ENCODE measurements at places on chromosomes 4 and X.

DNA sequence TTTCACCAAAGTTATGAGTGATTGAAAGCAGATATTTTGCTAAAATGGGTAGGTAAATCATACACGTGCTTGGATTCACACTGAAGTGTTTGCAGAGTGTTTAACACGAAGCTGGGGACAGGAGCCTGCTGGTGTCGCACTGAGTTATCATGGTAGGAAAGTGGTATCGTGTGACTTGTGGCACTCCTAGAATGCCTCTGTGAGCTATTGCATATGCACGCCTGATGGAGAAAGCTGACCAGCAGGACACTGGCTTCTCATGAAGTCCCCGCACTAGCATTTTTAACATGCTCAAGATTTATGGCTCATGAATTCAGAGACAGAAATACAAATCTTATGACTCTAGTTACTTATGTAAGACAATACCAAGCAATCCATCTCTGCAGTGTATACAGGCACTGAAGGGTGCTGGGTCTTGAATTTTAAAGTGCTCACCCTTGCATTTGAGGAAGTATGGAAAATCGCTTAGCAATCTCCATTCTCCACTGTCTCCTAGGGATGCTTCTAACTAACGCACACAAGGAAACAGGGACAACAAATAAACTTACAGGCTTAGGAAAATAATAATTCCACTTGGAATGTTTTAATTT is 19.8 kb downstream of the VCX3B start:
- no peak for DNase-seq

GRCh38 chrX:74579597-74580198 is 34.7 kb downstream of the RLIM start:
- no peak for DNase-seq

DNA sequence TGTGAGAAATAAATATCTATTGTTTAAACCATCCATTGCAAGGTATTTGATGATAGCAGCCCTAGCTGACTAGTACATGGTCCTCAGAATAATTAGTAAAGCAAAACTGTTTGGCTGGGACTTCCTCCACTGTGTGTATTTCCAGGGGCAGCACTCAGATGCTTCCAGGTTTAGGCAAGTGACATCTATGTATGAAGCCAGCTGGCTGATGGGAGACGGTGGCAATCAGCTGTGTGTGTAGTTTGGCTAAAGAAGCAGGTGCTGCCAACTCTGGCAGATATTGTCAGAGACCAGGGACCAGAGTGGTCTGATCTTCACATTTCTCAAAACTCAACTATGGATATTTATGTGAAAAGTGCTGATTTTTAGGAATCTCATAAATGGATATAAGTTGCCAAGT is 19.1 kb downstream of the HS3ST1 start:
- no peak for DNase-seq

DNA sequence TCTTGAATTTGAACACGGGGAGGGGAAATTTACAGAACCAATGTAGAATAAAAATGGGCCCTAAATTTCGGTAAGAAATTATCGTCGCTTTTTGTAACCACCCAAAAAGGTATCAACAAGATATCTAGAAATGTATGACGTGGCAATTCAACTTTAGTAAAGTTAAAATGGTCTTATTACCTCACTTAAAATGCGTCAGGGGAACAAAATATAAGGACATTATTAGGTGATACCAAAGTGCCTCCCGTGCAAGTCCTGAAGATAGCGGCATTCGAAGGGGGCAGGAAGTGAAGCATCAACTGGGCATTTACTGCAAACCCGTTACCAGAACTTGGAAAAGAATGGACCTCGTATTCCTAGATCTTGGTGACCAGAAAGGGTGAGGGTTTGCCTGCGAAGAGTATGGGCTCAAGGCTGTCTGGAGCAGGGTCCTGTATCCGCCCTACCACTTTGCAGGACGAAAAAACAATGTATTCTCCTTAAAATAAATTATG is 980 bp downstream of the AP1S2 start:
- peak; percentile 9 for DNase-seq

DNA sequence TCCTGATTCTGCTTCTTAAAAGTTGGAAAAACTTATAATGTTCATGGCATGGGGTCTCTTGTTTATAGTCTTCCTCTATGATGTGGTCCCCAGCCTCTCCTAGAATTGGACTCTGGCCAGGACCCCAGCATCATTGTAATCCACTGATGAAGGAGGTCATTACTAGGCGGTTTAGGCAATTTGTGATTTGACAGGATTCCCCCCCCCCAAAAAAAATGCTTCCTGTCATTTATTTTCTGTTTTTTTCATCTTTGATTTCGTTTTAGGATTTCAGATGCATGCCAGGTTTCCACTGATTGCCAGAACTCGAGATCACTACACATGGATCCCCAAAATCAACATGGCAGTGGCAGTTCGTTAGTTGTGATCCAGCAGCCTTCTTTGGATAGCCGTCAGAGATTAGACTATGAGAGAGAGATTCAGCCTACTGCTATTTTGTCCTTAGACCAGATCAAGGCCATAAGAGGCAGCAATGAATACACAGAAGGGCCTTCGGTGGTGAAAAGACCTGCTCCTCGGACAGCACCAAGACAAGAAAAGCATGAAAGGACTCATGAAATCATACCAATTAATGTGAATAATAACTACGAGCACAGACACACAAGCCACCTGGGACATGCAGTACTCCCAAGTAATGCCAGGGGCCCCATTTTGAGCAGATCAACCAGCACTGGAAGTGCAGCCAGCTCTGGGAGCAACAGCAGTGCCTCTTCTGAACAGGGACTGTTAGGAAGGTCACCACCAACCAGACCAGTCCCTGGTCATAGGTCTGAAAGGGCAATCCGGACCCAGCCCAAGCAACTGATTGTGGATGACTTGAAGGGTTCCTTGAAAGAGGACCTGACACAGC is 4.9 kb downstream of the SPRY1 start:
- no peak for DNase-seq

DNA sequence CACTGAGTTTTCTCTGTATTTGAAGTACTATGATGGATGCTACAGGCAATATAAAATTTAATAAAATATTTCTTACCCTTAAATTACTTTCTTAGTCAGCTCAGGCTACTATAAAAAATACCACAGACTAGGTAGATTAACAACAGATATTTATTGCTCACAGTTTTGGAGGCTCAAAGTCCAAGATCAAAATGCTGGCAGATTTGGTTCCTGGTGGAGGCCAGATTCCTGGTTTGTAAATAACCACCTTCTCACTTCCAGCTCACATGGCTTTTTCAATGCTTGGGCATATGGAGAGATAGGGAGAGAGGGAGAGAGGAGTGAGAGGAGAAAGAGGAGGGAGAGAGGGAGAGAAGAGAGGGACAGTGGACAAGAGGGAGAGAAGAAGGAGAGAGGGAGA is 24.5 kb upstream of the PACRGL start:
- no peak for DNase-seq

DNA sequence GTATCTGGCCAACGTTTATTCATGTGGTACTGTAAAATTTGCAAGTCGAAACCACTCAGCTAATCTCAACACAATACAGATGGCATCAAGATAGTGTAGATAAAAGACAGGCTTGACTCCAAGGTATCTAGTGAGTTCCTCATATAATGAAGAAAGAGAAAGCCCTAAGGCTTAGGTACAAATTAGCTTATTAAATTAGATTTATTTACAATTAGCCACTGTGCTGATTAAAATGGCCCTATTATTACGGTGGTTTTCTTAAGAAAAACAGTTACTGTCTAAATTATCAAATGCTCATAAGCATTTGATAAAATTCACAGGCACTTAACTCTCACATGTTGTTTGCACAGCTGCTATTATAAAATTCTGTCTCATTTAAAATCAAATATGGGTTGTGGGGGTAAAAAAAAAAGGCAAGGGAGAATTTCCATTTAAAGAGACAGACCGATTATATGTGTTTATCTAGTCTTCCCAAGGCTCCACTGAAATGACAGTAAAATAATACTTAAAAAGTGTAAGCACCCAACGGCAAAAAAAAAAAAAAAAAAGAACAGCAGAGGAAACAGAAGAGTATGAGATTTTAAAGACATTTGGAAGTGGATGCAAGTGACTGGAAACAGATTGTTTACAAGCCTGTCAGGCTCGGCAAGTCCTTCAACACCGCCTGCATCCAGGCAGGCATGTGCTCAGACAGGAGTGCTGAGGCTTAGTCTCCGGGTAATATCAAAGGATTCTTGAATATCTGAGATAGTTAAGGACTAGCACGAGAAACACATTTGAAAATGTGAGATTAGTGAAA is 55.1 kb downstream of the FAM13A start:
- DNase-seq, result no peak

GRCh38 chr4:92514627-92515026 is 210.9 kb downstream of the GRID2 start:
- no peak for DNase-seq

DNA sequence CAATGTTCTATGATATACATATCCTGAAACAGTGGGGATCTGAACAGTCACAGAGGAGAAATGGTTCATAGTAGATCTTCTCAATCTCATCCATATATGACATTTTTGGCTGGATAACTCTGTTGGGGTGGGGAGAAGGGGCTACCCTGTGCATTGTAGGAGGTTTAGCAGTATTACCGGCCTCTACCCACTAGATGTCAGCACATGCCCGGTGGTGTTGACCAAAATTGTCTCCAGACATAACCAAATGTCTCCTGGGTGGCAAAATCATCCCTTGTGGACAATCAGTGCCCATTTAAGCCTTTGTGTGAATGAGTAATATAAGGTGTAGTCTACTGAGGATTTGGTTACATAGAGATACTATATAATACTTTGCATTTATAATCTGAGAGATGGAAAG is 89.9 kb downstream of the PLS3 start:
- DNase-seq, result peak; percentile 25

DNA sequence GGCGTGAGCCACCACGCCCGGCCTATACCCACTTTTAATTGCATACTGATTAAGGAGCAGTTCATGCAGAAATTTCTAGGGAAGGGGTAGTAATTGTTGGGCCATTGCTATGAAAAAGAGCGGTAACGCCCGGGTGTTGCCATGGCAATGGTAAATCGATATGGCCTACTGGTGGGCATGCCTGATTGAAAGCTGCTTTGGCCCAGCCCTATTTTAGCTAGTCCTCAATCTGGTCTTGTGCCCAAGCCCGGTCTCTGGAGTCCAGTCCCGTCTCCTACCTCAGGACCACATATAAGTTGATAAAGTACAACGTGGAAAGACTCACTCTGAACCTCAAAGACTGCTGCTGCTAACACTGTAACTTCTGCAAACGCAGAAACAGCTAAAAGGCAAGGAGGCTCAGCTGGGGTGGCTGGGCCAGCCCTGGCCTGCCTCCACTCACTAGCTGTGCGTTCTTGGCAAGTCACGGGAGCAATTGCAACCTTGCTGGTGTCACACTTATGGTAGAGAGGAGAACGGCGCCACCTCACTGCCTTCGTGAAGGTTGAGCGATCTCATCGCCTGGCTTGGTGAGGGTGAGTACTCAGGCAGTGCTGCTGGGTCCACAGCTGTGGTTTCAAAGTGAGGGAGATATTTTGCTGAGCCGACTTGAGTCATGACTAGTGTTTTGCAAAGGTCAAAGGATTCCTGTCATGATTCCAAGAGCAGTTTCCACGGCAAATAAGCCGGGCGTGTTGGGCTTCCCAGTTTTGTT is 57.0 kb upstream of the GRPEL1 start:
- DNase-seq, result peak; percentile 65

DNA sequence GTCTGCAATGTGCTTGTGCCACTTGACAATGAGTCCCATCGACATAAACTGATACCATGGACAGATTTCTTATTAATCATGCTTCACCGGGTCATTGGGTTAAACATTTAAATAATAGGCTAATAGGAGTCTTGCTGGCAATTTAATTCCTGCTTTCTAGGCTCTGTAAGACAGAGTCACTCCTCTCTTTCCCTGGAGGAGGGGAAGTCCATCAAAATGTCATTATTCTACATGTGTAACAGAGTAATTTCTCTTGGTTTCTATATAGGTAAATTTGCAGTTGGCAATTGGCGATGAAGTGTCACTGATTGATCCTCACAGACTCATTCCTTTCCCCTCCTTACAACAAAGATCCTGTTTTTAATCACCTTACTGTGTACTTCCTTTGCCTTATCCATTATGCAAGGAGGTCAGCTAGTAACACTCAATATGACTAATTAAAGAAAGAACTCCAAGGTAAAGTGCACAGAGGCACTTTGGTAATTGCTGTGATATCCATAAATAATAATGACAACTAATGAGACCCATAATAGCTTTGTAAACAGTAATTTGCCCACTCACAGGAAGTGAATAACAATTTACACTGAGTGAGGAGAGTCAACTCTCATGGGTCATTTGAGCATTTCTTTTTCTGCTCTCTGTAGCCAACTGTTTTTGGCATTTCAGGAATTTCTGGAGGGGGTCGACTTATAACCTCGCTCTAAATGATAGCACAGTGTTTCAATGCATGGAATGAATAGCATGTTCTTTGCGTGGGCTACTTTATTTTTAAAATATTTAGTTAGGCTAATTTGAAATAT is 184.0 kb downstream of the UGT8 start:
- no peak for DNase-seq

DNA sequence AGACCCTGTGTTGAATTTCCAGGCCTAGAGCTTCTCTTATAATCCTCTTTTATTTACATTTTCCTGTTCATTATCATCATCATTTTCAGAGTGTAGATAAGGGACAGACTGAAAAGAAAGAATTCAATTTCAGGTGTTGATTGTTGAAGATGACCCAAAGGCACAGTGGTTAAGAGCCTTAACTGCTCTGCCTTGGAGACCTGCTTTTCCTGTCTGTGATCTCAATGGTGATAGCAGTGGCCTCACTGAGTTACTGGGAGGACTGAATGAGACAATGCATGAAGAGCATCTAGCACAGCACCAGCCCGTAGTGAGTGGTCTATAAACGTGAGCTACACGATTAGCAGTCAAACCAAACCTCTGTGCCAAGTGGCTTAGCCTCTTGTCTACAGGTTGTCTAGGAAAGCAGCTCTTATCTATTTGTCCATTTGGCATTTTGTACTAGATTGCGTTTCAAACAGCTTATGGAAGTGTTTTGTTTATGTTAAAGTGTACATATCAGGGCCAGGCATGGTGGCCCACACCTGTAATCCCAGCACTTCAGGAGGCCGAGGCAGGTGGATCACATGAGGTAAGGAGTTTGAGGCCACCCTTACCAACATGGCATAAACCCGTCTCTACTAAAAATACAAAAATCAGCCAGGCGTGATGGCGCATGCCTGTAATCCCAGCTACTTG is 41.5 kb downstream of the SETD7 start:
- no peak for DNase-seq

GRCh38 chrX:76433219-76433618 is 5.7 kb downstream of the MAGEE1 start:
- DNase-seq, result no peak

DNA sequence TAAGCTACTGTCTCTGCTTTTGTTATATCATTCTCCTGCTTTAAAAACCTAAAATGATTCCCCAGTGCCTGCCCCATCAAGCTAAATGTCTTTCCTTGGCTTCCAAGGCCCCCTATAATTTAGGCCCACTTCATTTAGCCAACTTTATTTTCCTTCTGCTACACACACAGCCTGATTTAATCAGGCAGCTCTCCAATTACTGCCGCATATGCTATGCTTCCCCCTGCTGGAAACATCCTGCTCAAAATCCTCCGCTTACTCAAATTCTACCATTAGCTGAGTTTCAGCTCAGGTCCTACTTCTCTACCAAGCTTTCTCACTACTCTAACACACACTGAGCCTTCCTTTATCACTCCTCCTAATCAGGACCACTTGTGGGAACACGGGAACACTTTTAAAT is 17.0 kb downstream of the LAMP2 start:
- DNase-seq, result peak; percentile 19

All from HCEC 1CT (cell line).